Activated T-helper 2 cell treated with anti-CD3 and anti-CD28 coated beads, Interferon-gamma antibody, Interleukin-2, Interleukin-4, amounts not matched to agents 10 μg/mL and 5 μg/mL and 100 μg/mL, durations not matched to agents 14 hours and 24 hours and 36 hours (primary cell): ENCODE measurements at places on chromosomes 13 and 19. TPM values are rescaled to one million over a fixed set of nuclear protein-coding genes. Genes with fewer than 3 reads are reported as not detected.

DNA sequence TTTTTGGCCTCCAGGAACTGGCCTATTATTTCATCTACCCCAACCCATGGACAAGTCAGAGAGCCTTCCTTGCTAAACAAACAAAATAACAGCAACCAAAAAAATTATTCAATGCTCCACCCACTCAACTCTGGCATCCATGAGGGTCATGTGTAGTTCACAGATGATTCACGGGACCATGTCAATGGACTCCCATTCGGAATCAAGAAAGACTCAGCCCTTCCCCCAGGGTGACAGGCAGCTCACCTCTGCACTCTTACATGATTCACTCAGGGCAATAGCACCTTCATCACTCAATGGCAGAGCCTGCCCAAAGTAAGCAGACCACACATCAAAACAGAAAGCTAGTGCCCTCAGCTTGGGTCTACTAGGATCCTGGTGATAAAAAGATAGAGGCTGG is 14.3 kb upstream of the SCEL start:
- no peak overlapping the region for H3K27ac ChIP-seq
- H3K36me3 ChIP-seq: no peaks in the 10 kb centered on the region
- no peak overlapping the region for H3K4me3 ChIP-seq
- peaks cover 12% of the 10 kb centered on the region for H3K4me1 ChIP-seq

DNA sequence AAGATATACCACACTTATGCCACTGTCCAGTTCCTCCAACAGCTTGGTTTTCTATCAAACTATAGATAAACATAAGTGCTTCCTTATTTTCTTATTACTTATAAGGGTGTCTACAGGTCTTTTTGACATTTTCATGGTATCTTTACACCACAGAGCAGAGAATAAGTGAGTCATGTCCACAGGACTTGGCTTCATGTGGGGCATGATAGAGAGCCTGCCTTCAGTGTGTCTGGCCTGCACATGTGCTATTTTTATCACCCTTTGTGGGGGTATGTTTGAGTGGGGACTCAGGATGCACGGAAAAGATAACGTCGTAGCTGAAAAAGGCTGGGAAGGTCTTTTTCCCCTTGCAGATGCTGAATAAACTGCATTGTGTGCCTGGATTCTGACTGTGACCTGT is 8.1 kb upstream of the STOML3 start:
- no peaks in the 10 kb centered on the region for H3K4me1 ChIP-seq
- DNase-seq: no peak
- H3K27ac ChIP-seq: no peak overlapping the region

- peaks cover 61% of the 10 kb centered on the region for H3K36me3 ChIP-seq
- no peak overlapping the region for H3K27ac ChIP-seq
- H3K4me3 ChIP-seq: no peak overlapping the region
- no peak for DNase-seq
- H3K4me1 ChIP-seq: peaks cover 3% of the 10 kb centered on the region
These were observed 21.4 kb downstream of the MAP4K1 start for GRCh38 chr19:38596057-38596981.

DNA sequence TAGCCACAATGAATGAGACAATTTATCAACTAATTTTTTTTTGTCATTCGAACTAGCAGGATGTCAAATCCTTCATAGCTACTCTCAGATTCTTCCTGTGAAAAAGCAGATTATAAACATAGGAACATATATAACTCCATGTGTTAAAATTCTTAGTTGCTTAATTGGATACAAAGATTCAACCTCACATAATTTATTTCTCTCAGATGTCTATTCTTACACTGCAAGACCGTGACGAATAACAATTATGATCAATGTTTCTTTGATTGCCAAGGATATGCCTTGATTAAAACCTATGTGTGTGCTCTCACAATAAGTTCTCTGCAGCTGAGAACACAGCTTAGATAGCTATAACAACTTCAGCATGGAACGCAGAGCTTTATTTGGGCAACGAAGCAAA is 872.7 kb downstream of the PCDH9 start:
- no peaks in the 10 kb centered on the region for H3K36me3 ChIP-seq
- H3K4me1 ChIP-seq: no peaks in the 10 kb centered on the region
- H3K27ac ChIP-seq: no peak overlapping the region
- H3K4me3 ChIP-seq: no peak overlapping the region
- no peaks in the 10 kb centered on the region for H3K27me3 ChIP-seq

DNA sequence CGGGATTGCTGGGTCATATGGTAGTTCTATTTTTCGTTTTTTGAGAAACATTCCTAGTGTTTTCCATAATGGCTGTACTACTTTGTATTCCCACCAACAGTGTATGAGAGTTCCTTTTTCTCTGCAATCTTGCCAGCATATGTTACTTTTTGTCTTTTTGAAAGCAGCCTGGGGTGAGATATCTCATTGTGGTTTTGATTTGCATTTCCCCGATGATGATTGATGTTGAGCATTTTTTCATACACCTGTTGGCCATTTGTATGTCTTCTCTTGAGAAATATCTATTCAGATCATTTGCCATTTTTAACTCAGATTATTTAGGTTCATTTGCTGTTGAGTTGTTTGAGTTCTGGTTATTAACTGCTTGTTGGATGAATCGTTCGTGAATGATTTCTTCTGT is 18.5 kb upstream of the ATP12A start:
- no peak overlapping the region for H3K4me3 ChIP-seq
- peaks cover 9% of the 10 kb centered on the region for H3K4me1 ChIP-seq
- H3K27me3 ChIP-seq: peaks cover 14% of the 10 kb centered on the region
- H3K27ac ChIP-seq: no peak overlapping the region
- H3K36me3 ChIP-seq: no peaks in the 10 kb centered on the region

GRCh38 chr19:11405846-11406643 is 13.1 kb downstream of the RGL3 start:
- H3K4me1 ChIP-seq: no peaks in the 10 kb centered on the region
- no peaks in the 10 kb centered on the region for H3K36me3 ChIP-seq
- H3K27ac ChIP-seq: no peak overlapping the region

DNA sequence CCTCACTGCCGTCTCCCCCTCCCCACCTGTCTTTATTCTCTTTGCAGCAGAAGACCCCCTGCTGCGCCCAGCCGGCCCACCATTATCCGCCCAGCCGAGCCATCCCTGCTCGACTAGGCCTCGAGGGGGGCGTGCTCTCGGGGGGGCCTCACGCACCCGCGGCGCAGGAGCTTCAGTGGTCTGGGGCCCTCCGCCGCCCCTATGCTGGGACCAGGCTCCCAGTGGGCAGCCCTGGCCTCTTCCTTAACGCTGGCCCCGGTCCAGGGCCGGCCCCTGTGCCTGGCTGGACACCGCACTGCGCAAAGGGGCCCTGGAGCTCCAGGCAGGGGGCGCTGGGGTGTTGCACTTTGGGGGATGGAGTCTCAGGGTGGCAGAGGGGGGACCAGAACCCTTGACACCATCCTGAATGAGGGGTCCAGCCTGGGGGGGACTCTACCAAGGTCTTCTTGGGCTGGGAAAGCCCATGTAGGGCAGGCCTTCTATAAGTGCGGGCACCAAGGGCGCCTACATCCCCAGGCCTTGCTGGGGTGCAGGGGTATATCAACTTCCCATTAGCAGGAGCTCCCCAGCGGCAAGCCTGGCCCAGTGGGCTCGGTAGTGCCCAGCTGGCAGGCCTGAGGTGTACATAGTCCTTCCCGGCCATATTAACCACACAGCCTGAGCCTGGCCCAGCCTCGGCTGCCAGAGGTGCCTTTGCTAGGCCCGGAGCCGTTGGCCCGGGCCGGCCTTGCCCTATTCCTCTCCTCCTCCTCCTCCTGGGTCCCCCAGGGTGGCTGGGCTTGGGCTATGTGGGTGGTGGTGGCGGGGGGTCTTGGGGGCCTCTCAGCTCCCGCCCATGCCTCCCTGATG is 4.9 kb downstream of the TMED1 start:
- no peak overlapping the region for H3K4me3 ChIP-seq
- peaks cover 3% of the 10 kb centered on the region for H3K4me1 ChIP-seq
- peaks cover 38% of the 10 kb centered on the region for H3K36me3 ChIP-seq
- DNase-seq: no peak

GRCh38 chr19:1076046-1076386 is 9.0 kb downstream of the ARHGAP45 start:
- peaks cover 43% of the 10 kb centered on the region for H3K4me1 ChIP-seq
- peaks cover 75% of the 10 kb centered on the region for H3K36me3 ChIP-seq
- peak overlapping the region; percentile 91 for H3K27ac ChIP-seq
- H3K27me3 ChIP-seq: no peaks in the 10 kb centered on the region

Gene C19orf44
- 3.8 and 3.9 TPM in 2 replicates for total RNA-seq

Gene KLHL1
- not detected in 2 replicates for total RNA-seq

Gene GPR4
- not detected in 2 replicates for total RNA-seq

Gene TJP3
- 0.41 and 0.48 TPM in 2 replicates for total RNA-seq

Gene KLK2
- 0.44 TPM in 1 of 2 replicates, not detected in the other for total RNA-seq
